Fibroblast of lung (primary cell): ENCODE measurements at places on chromosomes 1 and 21.

GRCh38 chr1:230427981-230428380 lies 1.8 kb upstream of the PGBD5 start:
- DNase-seq = no peak

DNA sequence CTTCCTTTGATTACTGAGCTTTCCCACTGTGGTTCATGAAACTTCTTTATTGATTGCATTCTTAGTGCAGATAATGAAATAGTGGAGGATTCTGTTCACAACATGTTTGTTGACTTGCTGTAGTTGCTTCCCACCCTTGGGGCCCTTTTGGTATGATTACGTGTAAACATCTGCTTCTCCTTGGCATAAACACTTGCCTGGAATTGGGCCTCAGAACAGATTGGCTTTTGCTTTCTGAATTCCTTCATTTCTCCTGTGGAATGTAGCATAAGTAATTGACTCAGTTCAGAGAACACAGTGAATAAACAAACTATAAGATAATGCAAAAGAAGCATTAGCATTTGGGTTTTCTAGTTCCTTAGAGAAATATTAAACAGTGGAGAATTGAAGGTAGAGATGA lies 59.5 kb upstream of the LAMC2 start:
- DNase-seq = peak; percentile 70

DNA sequence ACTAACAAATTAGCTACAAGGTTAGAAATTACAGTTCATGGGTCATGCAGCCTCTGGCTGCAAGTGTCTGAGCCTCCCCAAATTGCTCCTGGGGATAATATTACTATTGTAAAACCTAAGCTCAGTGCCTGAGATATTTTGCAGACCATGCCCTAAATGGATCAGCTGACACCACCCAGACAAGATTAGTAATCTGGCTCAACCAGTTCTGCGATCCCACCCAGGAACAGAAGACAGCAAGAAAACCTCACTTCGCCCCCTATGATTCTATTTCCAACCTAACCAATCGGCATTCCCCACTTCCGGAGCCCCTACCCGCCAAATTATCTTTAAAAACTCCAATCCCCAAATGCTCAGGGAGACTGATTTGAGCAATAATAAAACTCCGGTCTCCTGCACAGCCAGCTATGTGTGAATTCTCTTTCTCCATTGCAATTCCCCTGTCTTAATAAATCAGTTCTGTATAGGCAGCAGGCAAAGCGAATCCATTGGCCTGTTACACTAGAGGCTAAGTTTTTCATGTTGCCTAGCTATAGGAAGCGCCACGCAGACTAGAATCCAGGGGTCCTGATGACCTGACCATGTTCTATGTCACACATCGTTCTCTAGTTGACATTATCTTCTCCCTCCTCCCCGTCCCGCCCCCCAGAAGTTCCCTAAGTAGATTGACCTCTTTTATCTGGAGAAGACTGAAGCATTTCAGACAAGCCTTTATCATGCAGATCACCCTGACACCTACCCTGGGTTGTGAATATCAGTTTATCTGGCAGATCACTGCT lies 22.4 kb upstream of the ZFYVE9 start:
- no peak for DNase-seq

DNA sequence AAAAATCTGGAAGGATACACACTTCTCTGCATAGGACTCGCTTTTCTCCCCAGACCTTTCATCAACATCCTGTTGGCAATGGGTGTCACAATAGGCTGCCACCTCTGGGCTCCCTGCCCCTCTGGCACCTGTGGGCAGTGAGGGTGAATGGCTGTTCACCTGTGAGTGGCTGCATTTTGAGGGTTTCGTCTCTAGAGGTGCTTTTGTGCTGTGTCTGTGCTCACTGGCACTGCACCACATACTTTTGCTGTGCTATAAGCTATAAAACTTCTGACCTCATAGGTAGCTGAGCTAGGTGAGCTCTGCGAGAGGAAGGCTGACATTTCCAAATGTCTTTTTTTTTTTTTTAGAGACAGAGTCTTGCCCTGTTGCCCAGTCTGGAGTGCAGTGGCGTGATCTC lies 35.9 kb downstream of the SLC30A1 start:
- no peak for DNase-seq

DNA sequence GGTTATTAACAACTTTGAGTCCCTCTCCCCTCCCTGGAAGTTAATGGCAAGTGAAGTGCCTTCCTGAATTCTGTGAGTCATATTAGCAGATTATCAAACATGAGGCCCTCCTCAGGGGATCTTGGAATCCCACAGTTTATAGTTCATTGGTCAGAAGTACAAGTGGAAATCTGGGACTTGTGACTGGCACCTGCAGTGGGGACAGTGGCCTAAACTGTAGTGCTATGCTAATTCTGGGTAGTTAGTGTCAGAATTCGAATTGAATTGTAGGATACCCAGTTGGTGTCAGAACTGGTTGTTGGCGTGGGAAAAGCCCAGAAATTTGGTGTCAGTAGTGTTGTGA lies 26.2 kb downstream of the ZYG11B start:
- DNase-seq = peak; percentile 15

DNA sequence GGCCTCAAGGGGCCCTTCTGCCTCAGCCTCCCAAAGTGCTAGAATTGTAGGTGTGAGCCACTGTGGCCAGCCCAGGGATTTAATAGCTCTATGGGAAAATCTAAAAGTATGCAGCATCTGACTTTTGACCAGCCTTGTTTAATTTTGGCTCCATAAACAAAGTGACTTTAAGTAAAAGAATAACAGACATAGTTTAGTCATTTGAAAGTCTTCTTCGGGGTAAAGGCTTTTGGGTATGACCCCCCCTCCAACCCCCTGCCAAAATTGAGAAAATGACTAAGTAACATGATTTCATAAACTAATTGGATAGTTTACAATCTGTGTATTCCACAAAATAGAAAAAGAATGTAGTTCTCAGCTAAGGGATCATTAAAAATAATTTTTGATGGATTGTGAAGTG lies 17.0 kb downstream of the GPBP1L1 start:
- DNase-seq = peak; percentile 28

DNA sequence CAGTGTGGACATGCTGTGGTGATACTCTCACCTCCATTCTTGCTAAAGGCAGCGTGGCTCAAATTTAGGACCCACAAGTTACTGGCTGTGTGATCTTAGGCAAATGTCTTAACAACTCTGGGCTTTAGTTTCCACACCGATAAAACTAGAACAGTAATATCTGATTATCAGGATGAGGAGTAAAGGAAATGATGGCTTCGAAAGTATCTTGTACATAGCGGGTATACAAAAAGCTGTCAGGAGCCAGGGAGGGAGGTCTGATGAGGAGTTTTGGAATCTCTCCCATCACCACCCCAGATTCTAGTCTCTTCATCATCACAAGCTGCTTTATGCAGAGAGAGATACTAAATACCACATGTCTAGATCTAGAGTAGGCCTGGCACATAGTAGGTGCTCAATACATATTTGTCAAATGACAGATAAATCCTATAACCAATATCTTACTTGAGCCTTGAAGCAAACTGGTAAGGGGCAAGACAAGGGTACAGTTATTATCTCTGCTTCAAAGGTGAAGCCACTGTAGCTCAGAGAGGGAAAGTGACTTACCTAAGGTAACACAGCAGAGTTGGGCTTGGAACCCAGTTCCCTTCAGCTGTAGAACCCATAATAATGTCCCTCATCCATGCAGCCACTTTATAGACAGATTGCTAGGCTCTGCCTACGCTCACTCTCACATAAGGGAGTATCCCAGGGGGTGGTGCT lies 9.5 kb upstream of the FGR start:
- no peak for DNase-seq

DNA sequence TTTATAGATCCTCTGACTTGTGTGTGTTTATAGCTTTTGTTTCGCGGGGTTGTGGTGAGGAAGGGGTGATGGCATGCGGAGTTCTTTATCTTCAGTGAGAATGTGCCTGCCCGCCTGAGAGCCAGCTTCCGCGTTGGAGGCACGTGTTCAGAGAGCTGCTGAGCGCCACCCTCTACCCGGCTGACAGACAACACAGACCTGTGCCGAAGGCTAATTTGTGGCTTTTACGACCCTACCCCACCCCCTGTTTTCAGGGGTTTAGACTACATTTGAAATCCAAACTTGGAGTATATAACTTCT lies 14.4 kb upstream of the CD101 start:
- no peak for DNase-seq

- no peak for DNase-seq
Observed at GRCh38 chr1:242016479-242016878, 17.6 kb upstream of the MAP1LC3C start.

- peak; percentile 10 for DNase-seq
Observed at GRCh38 chr1:165075725-165076370, 280.7 kb downstream of the LMX1A start.

- no peak for DNase-seq
Observed at GRCh38 chr1:220767312-220768125, 19.2 kb upstream of the MTARC1 start.

DNA sequence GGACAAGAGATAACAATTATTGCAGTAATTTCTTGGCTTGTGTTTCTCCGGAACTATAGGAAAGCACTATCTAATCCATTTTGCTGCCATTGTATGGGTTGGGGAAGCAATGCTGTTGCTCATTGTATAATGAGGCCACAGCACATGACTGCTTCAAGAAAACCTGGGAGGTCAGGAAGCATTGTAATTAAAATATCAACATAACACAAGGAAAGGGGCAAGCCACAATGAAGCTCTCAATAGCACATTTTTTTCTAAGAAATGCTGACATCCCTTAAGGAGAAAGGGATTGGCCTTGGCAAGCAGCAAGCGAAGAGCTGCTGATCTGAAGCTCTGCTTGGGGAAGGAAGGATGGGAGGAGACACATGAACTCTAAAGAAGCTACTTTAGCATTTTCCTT lies 44.0 kb downstream of the PLPP3 start:
- DNase-seq = no peak

DNA sequence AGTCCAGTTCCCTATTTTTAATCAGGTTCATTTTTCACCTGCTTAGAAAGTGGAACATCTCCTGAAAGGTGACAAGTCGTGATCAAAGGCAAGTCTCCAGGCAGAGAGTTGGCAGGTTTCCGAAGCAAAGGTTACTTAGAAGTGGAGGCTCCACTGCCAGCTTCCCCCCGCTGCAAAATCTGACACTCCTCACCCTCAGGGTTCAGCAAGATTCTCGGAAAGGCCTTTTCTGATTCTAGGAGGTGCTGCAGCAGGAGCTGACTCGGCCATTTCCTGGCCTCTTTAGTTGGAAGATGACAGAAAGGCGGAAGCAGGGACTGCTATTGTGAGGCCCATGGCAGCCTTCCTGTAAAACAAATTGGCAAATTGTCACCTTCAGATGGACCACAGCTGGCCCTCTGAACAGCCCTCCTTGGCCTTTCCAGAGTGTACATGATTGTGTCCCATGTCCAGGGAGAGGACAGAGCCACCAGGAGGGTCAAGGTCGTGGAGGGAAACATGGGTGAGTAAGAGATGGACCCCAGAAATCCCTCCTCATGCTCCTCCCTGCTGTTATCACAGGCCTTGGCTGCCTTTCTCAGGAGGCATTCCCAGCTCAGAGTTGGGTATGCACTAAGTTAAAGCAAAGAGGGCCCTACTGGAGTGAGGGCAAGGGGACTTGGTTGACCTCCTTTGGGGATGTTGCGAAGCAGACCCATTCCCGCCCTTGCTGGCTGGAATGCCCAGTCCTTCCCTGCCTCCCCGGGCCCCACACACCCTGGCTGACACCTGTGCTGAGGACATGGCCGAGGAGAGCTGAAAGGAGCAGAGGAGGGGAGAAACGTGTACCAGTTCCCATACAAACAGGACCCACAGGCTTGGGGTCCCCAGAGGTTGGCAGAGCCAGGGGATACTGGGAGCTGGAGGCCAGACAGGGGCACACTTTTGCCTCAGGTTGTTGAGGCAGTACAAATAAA lies 115.5 kb upstream of the IRF2BP2 start:
- peak; percentile 25 for DNase-seq

- DNase-seq = no peak
Observed at GRCh38 chr1:38818175-38818976, 41.2 kb downstream of the RRAGC start.

DNA sequence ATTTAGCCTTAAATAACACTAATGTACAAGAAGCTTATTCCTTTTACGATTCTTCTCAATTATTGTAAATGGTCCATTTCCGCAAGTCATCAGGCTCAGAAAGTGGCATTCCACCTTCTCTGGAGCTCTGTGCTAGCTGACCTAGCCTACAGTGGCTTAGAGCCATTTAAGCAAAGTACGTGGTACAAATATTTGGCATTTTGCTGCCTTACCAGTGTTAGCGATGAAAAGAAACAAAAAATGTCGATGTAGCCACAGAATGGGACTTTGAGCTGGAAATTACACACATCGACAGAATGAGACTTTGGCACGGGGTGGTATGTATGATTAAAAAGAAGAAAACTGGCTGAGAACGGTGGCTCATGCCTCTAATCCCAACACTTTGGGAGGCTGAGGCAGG lies 26.1 kb downstream of the OVAAL start:
- no peak for DNase-seq

DNA sequence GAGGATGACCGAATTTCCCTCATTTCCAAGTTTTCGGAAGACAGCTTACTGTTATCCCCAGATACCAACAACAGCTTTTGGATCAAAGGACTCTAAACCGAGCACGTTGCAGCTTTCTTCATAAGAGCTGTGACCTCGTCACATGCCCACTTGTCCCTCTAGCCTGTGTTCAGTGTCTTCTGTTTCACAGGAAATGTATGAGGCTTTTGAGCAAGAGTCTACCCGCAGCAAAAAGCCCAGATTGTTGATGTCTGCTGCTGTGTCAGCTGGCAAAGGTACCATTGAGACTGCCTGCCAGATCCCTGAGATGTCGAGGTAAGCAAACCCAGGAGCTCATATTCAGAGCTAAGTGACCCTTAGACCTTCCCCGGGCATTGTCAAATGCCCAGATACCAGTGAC lies 24.1 kb downstream of the CHI3L2 start:
- no peak for DNase-seq

GRCh38 chr1:1541956-1542765 lies 1.7 kb upstream of the TMEM240 start:
- no peak for DNase-seq

DNA sequence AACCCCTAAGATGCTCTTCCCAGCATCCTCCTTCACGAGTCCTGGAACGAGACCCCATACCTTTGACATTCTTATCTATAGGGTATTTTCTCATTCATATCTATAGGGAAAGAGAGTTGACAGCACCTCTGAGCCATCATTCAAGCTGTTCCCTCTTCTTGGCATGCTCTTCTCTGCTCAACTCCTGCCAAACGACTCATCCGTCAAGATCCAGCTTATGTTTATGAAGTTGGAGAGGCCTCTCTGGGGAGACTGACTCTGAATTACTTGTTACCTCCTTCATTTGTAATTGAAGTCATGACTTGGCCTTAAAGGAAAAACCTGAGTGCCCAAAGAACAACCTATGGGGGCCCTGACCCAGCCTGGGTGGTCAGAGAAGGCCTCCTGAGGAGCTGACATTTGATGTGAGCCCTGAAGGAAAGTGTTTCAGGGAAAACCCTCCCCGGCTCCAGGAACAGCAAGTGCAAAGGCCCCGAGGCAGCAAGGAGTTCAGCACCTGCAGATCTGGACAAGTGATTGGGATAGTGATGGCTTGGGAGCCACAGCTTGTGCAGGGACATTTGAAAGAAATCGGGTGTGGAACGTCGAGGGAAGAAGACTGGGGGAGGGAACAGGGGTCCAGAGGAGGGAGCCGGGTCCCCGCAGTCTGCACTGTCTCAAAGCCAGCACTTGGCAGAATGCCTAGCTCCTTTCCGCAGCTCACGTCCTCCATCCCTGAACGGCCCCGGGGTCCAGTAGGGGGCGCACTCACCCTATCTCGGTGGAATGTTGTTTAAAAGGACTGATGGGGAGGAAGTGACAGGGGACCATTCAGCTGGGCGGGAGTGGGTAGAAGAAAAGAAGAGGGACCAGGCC lies 14.0 kb upstream of the CDA start:
- DNase-seq = peak; percentile 64
